ENCODE measurements at places on chromosomes 12 and 14.

GRCh38 chr12:13702381-13702780, 279.0 kb downstream of the GRIN2B start:
- no peak for DNase-seq

DNA sequence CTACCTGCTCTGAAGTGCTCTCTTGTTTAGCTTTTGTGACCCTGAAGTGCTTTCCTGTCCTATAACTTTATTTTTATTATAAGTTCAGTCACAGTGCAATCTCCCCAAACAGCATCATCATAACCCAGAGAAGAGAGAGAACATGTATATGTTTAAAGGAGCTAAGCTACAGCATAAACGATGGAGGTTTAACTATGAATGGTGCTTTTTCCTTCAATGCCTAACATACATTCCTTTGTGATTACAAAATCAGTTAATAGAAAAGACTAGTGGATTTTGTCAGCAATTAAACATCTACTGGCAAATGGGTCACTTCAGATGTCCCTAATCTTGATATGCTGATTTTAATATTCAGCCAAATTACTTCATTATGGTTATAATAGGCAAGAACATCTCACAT, 46.4 kb downstream of the ZFYVE21 start:
- no peak for DNase-seq

DNA sequence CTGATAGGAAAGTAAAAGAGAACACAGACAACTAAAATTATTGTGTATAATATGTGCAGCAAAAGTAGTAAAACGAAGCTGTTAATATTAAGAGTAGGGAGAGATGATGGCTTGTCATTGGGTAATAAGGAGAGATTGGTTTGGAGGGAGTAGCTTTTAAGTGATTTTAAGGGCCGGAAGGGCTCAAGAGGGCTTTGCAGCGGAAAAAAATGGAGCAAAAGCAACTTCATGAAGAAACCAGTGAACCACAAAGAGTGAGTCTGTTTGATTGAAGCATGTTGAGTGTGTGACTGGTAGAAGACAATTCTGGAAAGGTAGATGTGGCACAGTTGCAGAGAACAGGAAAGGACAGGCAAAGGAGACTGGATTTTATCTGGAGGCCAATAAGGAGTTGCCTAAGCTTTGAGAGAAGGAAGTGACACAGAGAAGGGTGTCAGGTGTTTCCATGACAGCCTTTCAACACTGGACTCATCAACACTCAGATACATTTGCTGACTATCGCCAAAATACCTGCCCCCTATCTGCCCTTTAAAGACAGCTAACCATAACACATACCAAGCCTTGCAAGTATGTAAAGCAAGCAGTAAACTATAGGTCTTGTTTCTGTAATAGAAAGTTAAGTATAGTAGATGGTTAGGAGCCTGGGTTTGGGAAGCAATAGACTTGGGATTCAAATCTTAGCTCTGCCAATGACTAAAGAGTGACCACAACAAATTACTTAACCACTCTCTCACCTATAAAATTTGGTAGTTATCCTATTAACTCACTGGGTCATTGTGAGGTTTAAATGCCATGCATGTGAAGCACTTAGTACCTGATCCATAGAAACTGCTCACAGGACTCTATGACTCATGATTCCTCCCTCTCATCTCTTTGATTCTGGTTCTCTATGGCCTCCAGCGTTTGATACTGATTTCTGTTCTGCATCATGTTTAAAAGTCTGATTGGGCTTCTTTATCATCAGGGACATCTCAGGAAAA, 117.3 kb upstream of the LMNTD1 start:
- no peak for DNase-seq

DNA sequence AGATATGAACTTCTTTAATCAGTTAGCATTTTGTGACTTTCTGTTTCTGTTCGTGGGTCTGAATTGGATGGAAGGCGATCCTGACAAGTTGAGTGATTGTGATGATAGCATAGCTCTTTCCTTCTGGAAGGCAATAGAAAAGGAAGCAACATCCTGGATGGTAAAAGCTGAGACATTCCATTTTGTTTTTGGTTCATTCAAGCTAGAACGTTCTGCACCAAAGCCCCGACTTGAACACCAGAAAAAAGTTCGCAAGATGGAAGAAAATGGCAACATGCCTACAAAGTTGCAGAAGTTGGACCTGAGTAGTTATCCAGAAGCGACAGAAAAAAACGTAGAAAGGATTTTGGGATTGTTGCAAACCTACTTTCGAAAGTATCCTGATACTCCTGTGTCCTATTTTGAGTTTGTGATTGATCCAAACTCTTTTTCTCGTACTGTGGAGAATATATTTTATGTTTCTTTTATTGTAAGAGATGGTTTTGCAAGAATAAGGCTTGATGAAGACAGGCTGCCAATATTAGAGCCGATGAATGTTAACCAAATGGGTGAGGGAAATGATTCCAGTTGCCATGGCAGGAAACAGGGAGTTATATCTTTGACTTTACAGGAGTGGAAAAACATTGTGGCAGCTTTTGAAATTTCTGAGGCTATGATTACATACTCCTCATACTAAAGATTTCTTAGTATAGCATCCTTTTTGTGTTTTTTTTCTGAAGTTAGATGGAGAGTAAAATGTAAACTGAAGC, 896 bp downstream of the EID3 start:
- DNase-seq: no peak

GRCh38 chr14:53236708-53237107, 83.6 kb upstream of the DDHD1 start:
- no peak for DNase-seq

DNA sequence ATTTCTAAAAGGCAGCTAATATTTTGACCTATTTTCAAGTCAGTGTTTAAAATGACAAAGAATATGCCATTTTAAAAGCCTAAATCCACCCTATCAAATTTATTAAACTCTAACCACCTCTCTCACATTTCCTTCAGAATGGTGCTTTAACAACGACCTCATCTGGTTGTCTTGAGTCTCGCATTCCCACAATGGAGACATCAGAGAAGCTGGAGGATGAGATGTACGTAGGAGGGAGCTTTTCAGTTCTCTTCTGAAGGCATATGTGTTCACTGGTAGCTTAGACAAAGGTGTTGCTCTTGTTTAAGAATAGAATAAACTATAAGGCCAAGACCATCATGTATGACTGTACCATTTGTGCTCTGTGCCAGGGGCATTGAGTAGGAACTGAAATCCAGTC, 82.9 kb downstream of the BCL2L14 start:
- no peak for DNase-seq

GRCh38 chr12:64995816-64996215, 125.3 kb downstream of the WIF1 start:
- DNase-seq: peak; percentile 13

DNA sequence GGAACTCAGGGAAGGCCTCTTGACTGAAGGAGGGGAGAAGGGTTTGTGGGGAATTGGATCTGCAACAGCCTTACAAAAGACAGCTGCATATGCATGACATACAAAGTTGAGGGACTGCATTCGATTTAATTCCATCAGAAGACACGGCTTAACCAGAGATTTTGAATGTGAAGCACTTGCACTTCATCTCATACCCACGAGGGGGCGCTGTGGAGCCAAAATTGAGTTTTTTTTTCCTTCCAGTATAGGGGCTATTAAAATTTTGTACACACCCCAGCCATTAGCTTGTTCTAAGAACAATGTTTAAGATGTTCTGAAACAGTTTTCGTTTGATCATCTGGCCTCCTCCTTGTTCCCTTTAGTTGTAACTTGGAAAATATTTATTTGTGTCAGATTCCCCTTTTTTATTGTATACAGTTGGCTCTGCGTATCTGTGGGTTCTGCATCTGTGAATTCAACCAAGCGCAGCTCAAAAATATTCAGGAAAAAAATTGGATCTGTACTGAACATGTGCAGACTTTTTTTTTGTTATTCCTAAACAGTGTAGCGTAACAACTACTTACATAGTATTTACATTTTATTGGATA, 1.6 kb downstream of the SUDS3 start:
- no peak for DNase-seq

- DNase-seq: no peak
Observed at GRCh38 chr14:55336162-55336561, 64.9 kb downstream of the FBXO34 start.

DNA sequence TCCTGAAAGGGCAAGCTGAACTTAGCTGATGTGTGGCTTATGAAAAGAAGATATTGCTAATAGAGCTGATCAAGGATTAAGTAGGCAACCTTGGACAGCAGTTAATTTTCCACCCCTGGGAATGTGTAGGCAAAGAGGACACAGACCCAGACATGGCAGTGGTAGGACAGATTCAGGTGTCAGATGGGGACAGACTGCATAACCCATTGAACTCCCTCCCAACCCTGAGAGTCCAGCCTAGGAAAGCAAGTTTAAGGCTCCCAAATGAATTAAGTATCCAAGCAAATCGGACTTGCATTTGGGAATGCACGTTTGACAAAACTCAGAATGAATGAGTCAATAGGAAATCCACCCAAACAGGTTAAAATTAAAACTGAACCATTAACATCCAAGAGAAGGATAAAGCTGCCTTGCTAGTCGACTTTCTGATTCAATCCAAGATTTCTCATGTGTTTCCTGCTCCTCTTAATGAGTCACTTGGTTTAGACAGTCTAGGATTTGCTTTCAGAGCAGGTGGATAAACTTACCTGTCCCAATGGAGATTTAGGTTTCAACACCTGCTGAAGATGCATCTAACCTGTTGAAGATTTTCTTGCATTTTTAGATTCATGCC, 385.4 kb downstream of the CCDC91 start:
- DNase-seq: no peak

- no peak for DNase-seq
Observed at GRCh38 chr12:99809909-99810308, 162.4 kb downstream of the GARIN6 start.

GRCh38 chr12:86496595-86496994, 240.4 kb upstream of the MGAT4C start:
- no peak for DNase-seq

DNA sequence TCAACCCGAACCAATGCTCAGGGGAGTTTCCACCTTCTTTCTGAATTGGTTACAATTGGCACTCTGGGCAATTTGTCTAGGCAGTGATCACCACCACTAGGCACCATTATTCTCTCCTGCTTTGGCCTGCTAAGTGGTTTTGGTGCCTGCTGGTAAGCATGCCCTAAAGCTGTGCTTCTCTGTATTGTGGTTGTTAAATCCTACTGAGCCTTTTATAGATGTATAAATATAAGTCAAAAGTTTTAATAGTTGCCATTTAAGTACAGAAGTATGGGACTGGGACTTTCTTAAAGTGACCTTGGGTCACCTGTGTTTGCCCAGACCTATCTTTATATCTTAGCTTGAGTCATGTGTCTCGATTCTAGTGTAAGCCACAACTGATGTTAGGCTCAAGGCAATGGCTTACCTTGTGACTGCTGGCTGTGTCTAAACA, 475.9 kb downstream of the SLC16A7 start:
- no peak for DNase-seq

DNA sequence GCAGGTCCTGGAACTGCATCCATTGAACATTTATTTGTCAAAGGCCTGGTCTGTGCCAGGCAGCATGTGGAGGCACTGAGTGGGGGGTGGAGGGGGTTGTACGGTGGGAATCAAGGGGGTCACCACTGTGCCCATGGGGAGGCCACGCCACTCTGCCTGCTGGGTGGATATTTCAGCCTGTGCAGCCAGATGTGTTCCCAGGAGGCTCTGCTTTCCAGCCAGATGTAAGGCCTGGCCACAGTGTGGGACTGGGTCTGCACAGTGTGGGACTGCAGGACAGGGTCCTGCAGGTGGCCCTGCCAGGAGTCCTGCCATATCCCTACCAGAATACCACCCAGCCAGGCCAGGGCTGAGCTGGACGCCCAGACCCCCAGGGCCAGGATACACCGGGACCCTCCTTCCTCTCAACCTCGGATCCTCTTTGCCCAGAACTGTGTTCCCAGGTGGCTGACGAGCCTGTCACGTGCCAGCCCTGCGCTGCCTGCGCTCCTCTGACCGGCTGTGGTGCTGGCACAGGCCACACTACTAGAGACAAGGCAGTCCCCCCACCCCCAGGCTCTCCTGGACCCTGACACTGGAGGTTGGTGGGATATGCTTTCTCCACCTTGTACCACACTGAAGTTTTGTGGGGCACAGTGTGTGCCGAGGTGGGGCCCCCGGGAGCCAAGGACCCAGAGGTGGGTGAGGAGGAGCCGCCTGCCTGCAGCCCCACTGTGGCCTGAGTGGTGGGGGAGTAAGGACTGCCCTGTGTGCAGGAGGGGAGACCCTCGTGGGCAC, 17.5 kb downstream of the XRCC3 start:
- DNase-seq: no peak

GRCh38 chr12:5008661-5009060, 35.0 kb upstream of the KCNA5 start:
- DNase-seq: no peak

- DNase-seq: no peak
Observed at GRCh38 chr12:24423611-24424010, 474.1 kb upstream of the SOX5 start.

GRCh38 chr12:59121451-59121850, 201.1 kb upstream of the LRIG3 start:
- no peak for DNase-seq

GRCh38 chr14:53620317-53620716, 336.3 kb downstream of the BMP4 start:
- DNase-seq: no peak
